NCI-H2029 treated with DMSO at 0.1 percent for 48 hours (cell line): ENCODE measurements at places on chromosomes 6 and 20.

GRCh38 chr6:156114541-156114940 is 658.9 kb upstream of the NOX3 start:
- DNase-seq, result no peak

DNA sequence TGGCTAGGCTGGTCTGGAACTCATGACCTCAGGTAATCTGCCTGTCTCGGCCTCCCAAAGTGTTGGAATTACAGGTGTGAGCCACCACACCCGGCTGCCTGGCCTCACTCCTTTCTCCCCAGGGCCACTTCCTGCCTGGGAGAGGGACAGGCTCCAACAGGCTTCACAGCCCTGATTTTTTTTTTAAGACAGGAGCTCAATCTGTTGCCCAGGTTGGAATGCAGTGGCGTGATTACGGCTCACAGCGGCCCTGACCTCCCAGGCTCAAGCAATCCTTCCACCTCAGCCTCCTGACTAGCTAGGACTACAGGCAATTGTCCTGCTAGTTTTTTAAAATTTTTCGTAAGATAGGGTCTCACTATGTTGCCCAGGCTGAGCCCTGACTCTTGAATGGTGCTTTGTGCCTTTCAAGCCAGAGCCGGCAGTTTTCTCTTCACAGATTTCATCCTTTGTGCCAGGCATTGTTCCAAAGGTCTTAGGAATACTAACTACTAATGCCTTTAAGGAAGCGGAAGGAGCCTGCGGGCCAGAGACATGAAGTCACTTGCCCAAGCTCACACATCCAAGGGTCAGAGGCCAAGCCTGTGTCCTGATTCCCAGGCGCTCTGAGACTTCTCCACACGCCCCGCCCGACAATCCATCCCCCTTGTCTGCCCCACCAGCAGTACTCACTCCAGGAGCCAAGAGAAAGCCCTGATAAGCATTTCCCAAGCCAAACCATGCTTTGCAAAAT is 19.2 kb downstream of the CAPN11 start:
- DNase-seq, result no peak

DNA sequence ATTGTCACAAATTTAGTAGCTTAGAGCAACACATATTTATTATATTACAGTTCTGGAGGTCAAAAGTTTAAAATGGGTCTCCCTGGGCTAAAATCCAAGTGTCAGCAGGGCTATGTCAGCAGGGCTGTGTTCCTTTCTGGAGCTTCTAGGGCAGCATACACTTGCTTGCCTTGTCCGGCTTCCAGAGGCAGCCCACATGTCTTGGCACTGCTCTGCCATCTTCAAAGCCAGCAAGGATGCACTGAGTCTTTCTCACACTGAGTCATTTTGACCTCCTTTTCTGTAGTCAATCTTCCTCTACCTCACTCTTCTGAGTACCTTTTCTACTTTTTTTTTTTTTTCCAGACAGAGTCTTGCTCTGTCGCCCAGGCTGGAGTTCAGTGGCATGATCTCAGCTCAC is 39.0 kb downstream of the ADGRF4 start:
- DNase-seq, result no peak

DNA sequence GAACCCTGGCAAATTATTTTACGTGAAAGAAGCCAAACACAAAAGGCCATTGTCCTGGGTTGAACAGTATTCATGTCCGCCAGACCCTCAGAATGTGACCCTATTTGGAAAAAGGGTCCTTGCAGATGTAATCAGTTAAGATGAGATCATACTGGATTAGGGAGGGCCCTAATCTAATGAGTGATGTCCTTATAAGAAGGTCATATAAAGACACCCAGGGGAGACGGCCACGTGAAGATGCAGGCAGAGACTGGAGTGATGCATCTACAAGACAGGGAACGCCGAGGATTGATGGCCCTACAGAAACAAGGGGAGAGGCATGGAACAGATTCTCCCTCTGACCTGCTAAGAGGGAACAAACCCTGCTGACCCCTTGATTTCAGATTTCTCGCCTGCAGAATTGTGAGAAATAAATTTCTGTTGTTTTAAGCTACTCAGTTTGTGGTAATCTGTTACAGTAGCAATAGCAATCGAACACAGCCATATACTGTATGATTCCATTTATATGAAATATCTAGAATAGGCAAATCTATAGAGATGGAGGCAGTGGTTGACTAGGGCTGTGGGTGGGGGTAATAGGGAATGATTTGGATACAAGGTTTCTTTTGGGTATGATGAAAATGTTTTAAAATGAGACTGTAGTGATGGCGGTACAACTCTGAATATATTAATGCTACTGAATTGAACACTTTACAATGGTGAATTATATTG is 132.9 kb upstream of the NUP153 start:
- no peak for DNase-seq

GRCh38 chr6:16836144-16836981 is 75.1 kb upstream of the ATXN1 start:
- DNase-seq, result no peak

DNA sequence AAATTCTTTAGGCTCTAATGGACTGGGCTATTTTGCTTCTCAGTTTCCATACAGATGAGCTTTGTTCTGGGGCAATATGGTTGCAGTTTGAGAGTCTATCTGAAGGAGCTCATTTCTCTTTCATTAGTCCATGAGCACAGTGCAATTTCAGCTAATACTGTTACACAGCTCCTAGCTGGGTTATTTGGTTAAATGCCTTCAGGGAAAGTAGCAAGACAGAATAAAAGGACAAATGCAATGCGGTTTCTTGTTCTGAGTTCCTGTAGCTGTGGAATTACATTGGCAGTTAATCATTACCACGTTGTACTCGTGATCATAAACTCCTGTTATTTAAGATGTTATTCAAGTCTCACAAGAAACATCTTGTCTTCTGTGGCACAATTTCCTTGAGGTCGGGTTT is 127.7 kb downstream of the BFSP1 start:
- no peak for DNase-seq

DNA sequence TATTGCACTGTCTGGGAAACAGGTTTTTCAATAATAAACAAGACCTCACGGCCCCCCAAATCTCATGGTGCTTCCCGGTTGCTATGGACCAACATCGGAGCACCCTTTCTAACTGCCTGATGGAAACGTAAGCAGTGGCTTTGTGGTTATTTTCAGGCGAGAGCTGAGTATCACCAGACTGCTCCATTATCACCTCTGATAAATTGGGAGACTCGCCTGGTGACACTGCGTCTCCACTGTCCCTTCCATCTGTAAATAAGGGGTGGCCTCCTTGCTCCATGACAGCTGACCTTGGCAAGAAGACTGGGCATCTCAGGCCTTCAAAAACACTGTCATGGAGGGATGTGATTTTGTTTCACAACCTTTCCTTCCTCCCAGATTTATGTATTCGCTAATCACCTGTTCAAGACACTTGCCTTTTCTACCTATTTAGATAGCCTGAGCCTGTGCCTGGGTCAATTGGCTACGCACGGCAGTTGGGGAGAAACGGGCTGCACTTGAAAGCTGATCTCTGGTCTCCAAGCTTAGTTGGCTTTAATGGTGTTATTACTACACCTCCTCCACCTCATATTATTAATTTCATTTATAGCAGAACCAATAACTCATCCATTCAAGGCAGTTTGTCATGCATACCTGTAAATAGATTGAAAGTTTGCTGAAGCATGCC is 17.7 kb upstream of the CDH4 start:
- DNase-seq, result no peak

- no peak for DNase-seq
Observed at GRCh38 chr6:133623065-133623464, 265.8 kb upstream of the TCF21 start.

- DNase-seq, result no peak
Observed at GRCh38 chr20:37911838-37912281, 8.9 kb downstream of the VSTM2L start.

GRCh38 chr20:15842872-15843271 is 730.4 kb downstream of the KIF16B start:
- no peak for DNase-seq

- DNase-seq, result no peak
Observed at GRCh38 chr6:135655055-135655454, 157.5 kb upstream of the AHI1 start.

DNA sequence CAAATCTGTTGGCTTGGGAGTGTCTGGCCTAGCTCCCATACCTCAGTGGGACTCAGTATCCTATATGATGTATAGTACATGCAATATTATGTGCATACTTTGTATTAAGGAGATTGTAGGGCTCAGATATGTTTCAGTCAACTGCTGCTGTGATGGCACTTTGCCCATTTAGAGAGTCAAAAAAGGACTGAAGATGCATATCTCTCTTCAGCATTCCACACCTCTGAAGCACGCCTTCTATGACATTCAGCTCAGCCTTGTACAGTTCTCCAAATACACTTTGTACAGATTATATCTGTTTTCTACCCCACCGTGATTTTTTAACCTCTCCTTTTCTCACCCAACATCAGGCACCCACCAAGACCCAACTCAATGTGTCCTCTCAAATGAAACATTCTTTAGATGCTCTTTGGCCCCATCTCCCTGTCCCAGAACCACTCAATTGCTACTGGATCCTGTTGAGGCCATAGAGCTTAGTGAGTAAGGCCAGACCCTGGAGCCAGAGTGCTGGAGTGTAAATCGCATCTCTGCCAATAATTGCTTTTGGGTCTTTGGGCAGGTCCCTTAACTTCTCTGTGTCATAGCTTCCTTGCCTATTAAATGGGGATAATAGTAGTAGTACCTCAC is 15.6 kb downstream of the ENPP1 start:
- DNase-seq, result no peak

DNA sequence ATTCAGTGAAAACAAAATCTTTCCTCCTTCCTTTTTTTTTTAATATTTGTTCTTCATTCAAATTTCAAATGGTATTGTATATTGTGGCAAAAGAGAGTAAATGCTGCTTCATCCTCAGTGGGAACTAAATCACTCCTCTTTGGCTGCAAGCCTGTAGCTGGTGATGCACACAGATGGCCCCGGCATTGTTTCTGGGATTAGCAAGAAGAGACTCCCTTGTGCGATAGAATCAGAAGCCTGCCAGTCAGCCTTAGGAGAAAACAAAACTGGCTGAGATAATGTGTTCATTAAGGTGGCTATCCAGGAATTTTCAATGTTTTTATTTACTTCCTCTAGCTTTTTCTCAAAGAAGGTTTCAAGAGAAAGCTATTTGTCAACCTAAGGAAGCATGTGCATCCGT is 20.7 kb upstream of the ELOVL2 start:
- no peak for DNase-seq

GRCh38 chr6:39239527-39240154 is 10.4 kb upstream of the KCNK5 start:
- DNase-seq, result no peak

DNA sequence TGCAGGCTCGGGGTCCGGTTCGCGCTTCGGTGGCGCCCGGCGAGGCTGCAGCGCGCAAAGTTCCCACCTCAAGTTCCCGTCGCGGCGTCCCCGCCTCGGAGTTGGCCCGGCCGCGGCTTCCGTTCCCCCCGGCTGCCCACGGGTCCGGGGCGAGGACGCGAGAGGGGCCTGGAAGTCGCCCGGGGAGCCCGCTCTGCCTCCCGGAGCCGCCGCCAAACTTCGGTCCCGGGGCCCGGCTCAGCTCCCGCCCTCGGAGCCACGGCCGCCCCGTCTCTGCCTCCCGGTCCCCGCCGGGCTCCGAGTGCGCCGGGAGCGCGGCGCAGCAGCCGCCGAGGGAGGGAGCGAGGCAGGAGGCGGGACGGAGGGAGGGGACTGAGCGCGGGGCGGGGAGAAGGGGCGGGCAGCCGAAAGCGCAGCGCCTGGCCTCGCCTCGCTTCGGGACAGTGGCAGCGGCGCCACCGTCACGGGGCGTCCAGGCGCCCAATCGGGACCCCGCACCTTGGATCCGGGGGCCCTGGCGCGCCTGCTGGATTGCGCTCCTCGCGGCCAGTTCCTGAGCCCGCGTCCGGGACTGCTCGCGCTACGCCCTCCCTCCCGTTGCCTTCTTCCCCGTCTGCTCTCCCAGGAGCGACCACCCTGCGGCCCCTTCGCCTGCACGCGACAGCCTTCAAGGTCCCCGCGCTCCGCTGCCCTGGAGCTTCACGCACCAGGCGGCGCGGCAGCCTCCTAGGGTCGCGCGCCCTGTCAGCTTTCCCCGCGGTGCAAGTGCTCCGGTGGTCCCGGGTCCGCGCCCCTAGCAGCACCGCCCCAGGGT is at the start of gene KCNG1:
Gene KCNG1, minus strand, starts transcription at position 305 of the 814 bp plus-strand sequence. CDS start 12,769 bp downstream, outside the sequence.
- no peak for DNase-seq

- no peak for DNase-seq
Observed at GRCh38 chr6:25050356-25050755, 114.6 kb upstream of the RIPOR2 start.

DNA sequence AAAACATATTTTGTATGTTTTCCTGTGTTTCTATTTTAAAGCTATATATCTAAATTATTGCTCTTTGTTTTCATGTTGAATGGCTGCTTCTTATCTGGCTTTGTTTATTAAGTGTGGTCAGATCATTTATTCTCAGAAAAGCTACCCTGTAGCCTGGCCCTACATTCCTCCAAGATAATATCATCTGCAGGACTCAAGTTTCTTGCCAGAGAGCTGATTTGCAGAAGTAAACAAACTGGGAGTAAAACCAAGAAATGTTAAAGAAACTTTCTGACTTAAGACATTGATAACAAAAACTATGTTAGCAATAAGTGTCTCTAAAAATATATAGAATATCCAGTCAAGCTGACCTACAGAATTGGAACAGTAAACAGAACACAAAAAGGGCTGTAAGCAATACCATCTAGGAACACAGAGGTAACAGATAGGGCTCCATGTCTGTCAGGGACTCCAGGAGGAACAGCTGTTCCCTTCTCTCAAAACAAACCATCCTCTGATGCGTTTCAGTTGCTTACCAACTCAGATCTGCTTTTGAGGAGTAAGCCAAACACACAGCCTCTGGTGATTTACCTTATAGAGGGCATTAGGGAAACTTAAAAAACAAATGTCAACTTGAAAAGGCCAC is 17.5 kb upstream of the CEP85L start:
- DNase-seq, result no peak

- DNase-seq, result peak; percentile 63
Observed at GRCh38 chr6:168865-169455, 123.3 kb upstream of the DUSP22 start.

DNA sequence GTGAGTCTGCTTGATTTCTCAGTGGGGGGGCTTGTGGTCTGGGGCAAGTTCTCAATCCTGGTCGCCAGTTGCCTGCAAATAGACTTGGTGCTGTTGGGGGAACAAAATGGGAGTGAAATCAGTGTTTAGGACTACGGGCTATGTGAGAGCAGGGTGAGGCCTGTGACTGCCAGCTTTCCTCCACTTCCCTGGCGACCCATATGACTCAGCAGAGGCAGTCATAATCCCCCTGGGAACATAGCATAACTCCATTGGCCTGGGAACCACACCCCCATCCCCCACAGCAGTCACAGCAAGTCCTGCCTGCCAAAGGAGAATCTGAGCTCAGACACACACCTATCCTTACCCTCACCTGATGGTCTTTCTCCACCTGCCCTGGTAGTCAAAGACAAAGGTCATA is 387.9 kb downstream of the LMBRD1 start:
- no peak for DNase-seq

DNA sequence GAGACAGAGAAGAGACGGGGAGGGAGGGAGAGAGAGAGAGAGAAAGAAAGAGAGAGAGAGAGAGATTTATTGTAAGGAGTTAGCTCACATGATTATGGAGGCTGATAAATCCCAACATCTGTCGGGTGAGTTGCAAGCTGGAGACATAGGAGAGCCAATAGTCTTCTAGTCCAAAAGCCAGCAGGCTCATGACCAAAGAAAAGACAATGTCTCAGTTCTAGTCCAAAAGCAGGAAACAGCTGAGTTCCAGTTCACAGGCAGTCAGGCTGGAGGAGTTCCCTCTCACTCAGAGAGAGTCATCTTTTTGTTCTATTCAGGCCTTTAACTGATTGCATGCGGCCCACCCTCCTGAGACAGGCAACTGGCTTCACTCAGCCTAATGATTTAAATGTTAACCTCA is 416.6 kb downstream of the PREX1 start:
- DNase-seq, result no peak

GRCh38 chr6:50062051-50062450 is 12.3 kb upstream of the DEFB112 start:
- no peak for DNase-seq

- no peak for DNase-seq
Observed at GRCh38 chr20:46833360-46833759, 61.3 kb upstream of the EYA2 start.
